Eye (tissue), 1 donor: ENCODE measurements at places on chromosomes 7 and 10.

DNA sequence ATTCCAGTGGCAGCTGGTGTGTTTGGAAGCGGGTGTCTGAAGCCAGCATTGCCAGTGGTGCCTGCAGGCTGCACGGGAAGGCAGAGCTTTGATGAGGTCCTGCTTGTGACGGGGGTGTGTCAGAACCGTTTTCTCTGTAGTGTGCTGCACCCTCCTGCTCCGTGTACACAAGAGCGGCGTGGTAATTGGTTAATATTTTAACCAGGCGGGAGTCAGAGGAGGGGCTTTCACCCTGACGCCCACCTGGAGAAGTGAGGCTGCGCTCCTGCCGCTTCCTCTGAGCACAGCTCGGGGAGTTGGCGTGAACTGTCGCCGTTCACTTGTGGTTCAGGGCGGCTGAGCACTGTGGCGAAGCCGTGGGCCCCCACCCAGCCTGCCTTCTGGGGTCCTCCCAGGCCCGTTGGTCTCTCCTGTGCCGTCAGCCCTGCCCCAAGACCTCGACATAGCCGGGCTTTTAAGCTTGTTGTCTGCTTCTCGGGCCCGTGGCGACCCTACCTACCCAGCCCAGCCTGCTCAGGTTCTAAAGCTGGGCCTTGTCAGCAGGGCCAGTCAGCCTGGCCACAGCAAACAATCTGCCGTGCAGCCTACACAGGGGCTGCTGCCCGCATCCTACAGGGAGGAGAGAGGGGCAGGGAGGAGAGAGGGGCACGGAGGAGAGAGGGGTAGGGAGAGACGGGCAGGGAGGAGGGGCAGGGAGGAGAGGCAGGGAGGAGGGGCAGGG lies 11.6 kb downstream of the NKX6-2 start:
- DNase-seq, result peak; percentile 33

DNA sequence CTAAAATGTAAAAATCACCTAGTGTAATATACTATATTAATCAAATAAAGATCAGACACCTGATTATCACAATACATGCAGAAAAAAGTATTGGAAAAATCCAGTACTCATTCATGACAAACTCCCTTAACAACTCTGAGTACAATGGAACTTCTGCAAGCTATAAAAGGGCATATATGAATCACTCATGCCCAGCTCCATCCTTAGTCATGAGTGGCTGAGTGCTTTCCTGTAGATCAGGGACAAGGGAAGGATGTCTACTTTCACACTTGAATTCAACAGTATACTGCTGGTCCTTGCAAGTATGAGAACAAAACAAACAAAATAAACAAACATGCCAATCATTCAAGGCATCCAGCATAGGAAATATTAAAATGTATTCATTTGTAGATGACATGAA lies 116.5 kb downstream of the ADARB2 start:
- no peak for DNase-seq

GRCh38 chr7:150466477-150466876 lies 16.0 kb downstream of the GIMAP8 start:
- DNase-seq, result no peak

DNA sequence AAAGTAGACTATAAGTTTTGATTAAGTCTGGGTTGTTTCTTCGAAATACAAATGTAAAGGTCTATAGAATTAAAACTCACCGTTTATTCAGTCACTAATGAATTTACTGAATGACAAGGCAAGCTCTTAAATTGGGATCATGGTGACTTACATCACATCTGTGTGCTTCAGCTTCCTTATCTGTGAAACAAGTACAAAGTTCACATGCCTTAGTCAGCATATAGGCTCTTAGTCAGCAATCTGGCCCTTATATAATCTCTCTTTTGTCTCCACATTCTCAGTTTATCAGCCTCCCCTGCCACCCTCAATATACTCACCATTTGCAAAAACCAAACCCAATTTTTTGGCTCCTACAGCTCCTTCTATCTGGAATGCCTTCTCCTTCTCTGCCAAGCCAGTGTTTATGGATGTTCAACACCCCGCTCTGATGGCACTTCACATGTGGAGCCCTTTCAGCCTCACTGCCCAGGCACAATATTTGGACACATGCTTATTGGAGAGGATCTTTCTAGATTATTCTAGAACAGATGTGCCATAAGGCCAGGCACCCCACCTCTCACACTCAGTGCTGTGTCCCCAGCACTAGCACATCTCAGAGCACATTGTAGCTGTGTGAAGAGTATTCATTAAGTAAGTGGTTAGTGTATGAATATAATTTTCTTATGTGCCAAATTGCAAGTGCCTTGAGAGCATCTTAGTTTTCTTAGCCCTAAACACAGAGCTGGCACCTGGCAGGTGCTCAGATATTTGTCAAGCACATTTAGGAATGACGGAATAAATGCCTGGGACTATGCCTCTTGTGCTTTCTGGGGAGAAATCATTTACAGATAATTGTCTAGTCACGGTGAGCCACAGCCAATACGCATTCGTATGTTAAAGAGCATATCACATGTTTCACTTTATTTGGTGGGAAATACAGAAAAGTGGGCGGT lies 9.8 kb upstream of the LAMB1 start:
- no peak for DNase-seq

GRCh38 chr7:77242068-77242467 lies 42.4 kb upstream of the FGL2 start:
- DNase-seq, result no peak

GRCh38 chr10:70993051-70993450 lies 104.7 kb upstream of the PCBD1 start:
- no peak for DNase-seq

DNA sequence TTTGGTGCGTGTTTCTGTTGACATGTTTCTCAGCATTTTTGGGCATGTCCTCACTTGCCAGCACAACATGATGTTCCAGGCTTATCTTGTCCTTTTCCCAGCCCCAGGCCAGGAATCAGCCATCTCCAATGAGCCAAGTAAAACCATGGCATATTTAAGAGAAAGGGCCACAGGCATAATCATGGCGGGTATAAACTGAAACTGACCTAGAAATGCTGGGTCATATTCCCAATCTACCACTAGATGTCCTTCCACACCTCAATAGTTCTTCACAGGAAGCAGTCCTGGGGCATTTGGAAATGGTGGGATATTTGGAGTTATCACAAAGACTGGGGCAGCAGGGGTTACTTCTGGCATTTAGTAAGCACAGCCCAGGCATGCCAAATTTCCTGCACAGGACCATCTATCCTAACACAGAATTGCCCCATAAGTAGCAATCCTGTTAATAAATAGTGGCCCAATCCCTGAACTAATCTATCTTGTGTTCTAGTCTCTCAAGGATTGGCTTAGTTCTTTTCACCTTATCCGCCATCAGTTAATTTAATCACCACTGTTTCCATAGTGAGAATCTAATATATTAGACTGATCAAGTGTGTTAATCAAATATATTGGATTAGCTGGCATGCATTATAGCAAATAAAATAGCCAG lies 101.6 kb downstream of the NPSR1 start:
- peak; percentile 62 for DNase-seq

DNA sequence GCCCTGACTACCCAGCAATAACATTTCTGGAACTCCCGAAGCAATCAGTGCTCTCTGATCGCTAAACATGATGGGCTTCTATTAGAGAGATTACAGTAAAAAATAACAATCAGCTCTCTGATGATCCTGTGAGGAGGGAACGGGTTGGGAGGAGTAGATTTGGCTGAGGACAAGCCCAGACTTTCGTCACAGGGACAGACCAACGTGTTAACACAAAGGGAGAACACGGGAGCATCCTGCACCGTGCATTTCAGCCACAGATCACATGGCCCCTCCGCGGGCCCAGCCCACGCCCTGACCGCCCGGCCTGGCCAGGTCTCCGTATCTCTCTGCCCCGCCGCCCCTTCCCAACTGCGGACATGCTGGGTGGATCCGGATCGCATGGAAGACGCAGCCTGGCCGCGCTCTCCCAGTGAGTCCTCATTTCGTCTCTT lies 95.0 kb upstream of the AGBL3 start:
- peak; percentile 94 for DNase-seq

- DNase-seq, result no peak
Measured at GRCh38 chr7:108158776-108159175, 28.6 kb upstream of the LAMB4 start.

GRCh38 chr7:45033931-45034290 lies 33.9 kb downstream of the CCM2 start:
- DNase-seq, result peak; percentile 14

DNA sequence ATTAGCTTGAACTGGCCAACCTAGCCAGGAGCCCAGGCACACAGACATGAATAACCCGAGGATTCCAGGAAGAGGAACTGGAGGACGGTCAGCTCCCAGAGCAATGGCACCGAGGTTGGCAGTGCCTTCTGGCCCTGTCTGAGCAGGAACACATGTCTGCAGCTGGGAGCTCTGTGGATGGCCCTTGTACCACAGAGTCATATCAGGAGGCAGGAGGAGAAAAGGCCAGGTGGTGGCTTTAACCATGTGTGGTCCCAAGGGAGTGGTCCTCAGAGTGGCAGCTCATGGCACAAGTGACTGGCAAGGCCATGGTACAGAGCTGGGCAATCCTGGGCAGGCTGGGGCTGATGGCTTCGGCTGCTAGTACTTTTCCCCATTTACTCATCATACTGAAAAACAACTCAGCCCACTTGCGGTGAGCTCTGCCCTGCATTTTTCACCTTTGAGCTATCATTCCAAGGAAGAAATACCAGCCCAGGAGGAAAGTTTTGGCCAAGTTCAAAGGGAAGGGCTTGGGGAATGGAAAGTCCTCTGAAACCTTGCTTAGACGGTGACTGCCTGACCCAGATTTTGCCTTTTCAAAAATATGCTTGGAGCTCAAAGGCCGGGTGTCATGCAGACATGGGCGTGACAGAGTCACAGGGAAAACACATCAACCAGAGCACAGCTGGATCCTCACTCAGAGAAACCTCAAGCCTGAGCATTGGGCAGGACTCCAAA lies 25.7 kb upstream of the LOXL4 start:
- peak; percentile 24 for DNase-seq

- no peak for DNase-seq
Measured at GRCh38 chr10:58662314-58662713, 149.6 kb downstream of the BICC1 start.

- DNase-seq, result no peak
Measured at GRCh38 chr7:2585446-2585845, 26.7 kb downstream of the IQCE start.

- no peak for DNase-seq
Measured at GRCh38 chr7:36367561-36368077, 22.0 kb upstream of the ANLN start.

- DNase-seq, result no peak
Measured at GRCh38 chr7:19051767-19052375, 65.6 kb downstream of the TWIST1 start.

- peak; percentile 58 for DNase-seq
Measured at GRCh38 chr7:90708841-90709317, 112.8 kb downstream of the CDK14 start.

DNA sequence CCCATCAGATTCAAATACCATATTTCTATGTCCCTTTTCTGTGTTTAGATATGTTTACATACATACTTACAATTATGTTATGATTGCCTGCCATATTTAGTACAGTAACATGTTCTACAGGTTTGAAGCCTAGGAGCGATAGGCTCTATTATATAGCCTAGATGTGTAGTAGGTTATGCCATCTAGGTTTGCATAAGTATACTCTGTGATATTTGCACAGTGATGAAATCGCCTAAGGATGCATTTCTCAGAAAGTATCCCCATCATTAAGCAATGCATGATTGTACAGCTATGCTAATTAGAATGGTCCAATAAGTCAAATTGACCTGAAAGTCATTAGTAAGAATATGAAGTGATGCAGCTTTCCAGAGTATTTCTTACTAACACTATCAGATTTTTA lies 1171.7 kb upstream of the LRRTM3 start:
- no peak for DNase-seq

GRCh38 chr7:41917-42565 lies 150.3 kb upstream of the FAM20C start:
- DNase-seq, result no peak

GRCh38 chr7:100024020-100024619 lies 8.7 kb downstream of the ZKSCAN1 start:
- no peak for DNase-seq

DNA sequence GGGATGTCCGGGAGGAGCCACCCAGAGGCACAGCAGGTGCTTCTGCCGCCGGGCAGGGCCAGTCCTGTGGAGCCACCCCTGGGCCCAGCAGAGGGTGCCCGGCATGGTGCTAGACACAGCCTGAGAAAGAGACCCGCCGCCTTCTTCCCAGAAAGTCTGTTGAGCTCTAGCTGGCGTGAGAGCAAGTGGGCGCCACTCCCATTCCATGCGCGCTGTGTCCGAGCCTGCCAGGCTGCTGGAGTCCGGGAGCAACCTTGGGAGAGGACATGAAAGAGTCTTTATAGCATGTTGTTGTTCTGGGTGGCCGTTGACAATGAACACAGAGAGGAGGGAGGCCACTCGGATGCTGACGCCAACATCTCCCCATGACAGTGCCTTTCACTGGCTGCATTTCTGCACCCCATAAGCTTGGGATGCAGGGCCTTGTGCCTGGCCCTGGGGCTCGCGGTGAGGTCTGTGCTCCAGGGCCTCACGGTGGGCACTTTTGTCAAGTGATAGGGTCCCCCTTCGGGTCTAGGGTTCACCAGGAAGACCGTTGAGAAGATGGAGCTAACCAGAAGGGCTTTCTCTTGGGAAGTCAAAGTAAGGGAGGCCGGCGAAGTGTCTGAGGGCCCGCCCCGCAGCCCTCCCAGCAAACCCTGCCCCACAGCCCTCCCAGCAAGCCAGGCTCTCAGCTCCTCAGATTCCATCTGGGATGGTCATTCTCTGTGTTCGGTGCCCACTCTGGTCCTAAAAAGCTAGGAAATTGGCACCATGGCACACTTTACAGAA lies 47.3 kb downstream of the NKX6-2 start:
- no peak for DNase-seq

DNA sequence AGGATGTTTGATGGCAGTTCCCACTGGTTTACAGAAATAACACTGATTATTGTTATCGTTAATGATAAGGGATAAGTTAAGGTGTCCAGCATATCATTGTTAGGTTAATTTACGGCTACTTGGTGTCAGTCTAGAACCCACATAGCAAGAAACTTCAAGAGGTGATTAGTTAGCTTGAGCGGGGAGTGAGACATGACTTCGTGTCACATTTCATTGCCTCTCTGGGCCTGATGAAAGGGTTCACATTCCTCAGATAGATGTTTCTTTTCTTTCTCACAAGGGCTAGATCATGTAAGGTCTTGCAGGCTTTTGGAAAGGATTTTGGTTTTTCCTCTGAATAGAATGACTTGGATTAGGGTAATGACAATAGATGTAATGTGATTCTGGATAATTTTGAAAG lies 26.7 kb downstream of the WAC start:
- DNase-seq, result peak; percentile 76
